ENCODE measurements at places on chromosomes 6 and 20.
A peak's percentile ranks its signal among the peaks of the same experiment; 100 is the strongest.

DNA sequence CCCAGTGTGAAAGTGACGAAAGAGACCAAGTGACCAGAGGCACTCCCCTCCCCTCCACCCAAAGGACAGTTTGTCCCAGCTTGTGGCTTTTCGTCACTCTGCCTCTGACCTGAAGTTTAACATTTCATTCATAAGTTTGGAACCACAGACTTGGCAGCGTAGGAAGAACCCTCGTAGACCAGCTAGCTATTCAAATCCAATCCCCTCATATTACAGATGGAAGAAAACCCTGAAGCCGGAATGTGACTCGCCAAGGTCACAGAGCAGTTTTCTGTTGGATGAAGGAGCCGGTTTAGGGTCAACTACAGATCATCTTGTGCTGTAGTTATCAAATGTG lies 3.9 kb upstream of the SYS1 start:
- no peak for DNase-seq

GRCh38 chr20:48685300-48685699 lies 142.5 kb downstream of the PREX1 start:
- DNase-seq = no peak

DNA sequence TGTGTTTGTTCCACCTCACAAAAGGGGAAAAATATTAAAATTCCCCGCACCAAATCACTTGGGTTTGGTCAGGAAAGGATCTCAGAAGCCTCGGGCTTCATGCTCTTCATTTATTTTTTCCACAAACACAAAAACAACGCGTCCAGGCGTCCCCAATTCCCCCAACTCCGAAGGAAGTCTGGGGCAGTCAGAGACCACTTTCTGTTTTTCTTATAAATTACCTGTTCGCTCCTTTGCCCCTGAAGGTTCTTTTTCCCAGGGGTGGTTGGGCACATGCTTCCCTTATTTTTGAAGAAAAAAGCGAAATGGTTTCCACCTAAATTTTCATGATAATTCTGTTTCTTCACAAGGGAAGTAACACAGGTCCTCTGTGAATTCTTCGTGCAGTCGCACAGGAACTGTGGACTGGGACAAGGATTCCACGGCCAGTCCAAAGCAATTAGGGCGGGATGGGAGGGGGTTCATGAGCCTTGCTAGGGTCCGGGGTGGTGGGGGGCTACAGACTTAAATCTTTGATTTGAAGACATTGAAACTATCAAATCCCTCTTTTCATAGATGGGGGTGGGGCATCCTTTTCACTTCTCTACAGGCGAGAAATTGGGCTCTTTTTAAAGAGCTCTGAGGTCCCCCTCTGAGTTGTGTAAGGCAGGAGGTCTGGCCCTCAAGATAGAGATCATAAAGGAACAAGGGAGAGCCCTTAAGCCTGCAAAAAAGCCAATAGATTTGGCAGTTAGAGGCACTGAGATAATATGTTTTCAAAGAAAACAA lies 30.5 kb upstream of the HFE start:
- no peak for DNase-seq

GRCh38 chr6:15631432-15631831 lies 31.4 kb downstream of the DTNBP1 start:
- DNase-seq = peak; percentile 21

GRCh38 chr6:139027620-139028182 lies 844 bp upstream of the ABRACL start:
- no peak for DNase-seq

- DNase-seq = no peak
Measured at GRCh38 chr6:47106721-47107197, 64.6 kb upstream of the ADGRF1 start.

- DNase-seq = no peak
Measured at GRCh38 chr6:23547851-23548250, 578.2 kb upstream of the NRSN1 start.

- no peak for DNase-seq
Measured at GRCh38 chr6:156437121-156437879, 339.9 kb upstream of the ARID1B start.

DNA sequence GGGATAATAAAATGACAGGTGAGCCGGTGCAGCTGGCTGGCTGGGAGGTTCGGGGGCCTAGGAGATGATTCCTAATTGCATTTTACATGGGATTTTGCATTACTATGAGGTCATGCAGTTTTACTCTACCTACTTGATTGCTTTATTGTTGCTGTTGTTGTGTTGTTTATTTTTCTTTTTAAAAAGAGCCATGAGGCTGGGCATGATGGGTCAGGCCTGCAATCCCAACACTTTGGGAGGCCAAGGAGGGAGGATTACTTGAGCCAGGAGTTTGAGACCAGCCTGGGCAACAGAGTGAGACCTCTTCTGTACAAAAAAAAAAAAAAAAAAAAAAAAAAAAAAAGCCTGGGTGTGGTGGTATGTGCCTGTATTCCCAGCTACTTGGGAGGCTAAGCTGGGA lies 104.8 kb downstream of the GJA1 start:
- DNase-seq = no peak

- no peak for DNase-seq
Measured at GRCh38 chr6:74879976-74880375, 325.9 kb downstream of the COL12A1 start.

GRCh38 chr6:167211881-167212712 lies 54.3 kb upstream of the GPR31 start:
- no peak for DNase-seq

DNA sequence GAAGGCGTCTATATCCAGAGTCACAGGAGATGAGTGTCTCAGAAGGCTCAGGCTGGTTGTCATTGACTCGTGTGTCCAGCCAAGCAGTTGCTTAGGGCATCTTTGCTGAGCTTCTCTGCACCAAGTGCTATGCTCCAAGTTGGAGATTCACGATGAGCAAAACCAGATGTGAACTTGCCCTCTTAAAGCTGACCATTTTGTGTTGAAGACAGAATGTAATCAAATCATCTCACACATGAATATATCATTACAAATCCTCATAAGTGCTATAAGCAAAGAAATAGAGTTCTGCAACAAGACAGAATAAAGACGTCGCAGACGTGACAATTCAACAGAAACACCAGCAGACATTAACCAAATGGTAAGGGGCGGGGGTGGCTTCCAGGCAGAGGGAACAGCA lies 103.9 kb downstream of the ALDH8A1 start:
- no peak for DNase-seq

- DNase-seq = no peak
Measured at GRCh38 chr6:39416026-39416425, 93.5 kb upstream of the KCNK16 start.

DNA sequence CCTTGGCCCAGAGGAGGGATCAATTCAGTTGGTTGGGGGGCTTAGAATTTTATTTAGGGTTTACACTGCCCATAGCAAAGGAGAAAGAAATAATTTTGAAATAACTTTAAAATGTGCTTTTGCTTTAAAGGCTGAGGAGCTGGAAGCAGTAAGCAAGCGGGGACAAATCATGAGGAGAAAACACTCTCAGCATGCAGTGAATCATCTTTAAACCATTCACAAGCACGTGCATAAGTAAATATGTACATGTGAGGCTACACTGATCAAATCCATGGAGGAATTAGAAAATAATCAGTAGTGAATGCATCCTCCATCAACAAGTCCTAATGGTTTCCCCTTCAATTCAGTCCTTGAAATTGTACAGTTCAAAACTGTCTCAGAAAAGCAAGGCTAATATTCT lies 181.0 kb downstream of the MTFR2 start:
- DNase-seq = no peak

DNA sequence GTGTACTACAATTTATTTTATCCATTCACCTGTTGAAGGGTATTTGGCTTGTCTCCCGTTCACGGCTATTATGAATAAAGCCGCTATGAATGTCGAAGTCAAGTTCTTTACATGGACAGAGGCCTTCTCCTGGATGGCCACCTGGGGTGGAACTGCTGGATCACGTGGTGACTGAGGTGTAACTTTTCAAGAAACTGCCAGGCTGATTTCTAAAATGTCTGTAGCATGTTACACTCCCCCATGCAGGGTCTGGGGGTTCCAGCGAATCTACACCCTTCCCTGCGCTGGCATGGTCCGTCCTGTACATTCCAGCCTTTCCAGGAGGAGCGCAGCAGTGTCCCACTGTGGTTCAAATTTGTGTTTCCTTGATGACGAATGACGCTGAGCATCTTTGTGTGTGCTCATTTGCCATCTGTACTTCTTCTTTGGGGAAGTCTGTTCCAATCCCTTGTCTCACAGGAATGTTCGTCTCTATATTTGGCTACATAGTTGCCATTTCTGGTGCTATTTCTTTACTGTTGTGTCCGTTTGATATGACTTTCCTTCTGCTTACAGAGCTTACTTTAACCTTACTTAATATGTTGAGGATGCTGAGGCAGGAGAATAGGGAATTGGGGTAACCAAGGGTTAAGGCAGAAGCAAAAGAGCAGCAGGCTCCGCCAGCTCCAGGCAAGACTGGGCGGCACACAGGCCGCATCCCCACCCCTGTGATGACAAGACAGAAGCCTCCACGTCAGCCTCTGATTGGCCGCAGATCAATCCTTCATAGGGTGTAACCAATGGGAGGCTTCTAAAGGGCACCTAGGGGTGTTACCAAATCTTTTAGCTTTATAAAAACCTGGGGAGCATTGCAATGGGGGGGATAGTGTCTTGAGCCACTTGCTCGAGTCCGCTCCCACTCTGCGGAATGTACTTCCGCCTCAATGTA lies 106.6 kb downstream of the TAF4 start:
- no peak for DNase-seq

DNA sequence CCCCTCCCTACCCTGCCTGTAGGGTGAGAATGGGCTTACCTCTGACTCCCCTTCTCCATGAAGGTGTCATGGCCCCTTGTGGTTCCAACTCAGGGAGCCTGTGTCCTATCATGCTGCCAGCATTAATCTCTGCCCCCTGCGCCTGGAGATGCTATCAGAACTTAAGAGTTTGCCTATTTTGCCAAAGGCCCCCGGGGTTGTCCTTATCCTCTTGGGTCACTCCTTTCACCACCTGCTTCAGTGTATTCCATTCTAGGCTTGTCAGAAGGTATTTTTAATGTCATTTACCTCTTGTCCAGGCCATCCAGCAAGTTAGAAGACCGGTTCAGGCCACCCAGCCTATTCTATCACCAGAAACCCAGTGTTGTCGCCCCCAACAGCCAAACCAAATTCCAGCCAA lies 10.5 kb downstream of the RRBP1 start:
- DNase-seq = no peak

DNA sequence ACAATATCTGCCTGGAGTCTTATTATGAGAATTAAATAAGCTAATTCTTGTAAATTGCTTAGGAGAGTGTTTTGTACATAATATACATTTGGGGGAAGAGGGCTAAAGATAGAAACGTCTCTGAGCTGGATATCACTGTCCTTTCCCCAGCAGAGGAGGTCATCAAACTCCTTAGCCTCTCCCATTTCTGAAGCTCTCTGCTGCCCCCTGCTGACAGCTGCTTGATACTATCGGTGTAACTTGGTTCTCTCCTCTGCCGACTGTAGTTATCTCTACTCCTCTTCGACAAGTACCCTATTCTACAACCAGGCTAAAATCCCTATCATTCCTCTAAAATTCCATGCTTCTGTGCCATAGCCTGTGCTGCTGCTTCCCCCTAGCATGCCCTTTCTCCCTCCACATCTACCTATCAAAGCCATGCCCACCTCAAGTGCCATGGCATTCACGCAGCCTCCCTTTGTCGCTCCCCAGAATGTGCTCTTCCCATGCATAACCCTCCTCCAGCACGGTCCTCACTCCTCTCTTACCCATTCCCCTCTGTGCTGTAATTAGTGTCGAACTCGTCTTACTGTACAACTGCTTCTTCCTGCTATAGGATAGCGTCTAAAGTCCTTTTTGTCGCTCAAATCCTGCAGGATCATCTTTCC lies 101.2 kb downstream of the EPM2A start:
- peak; percentile 63 for DNase-seq

GRCh38 chr6:47674673-47675072 lies 23.7 kb upstream of the ADGRF4 start:
- DNase-seq = no peak

GRCh38 chr20:63006540-63007359 lies at the start of gene BHLHE23:
TSS of gene BHLHE23 (minus strand) at chr20:63006964. CDS start at chr20:63006774, 190 bp downstream.
- DNase-seq = no peak

DNA sequence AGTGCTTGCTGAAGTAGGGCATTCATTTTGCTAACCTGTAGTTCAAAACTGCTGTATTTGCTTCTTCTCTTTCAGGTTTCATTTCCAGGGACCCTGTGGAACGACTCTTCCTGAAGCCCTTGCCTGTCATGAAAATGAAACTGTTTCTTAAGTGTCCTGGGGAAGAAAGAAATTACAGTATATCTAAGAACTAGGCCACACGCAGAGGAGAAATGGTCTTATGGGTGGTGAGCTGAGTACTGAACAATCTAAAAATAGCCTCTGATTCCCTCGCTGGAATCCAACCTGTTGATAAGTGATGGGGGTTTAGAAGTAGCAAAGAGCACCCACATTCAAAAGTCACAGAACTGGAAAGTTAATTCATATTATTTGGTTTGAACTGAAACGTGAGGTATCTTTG lies 3.4 kb upstream of the NOL7 start:
- DNase-seq = no peak

DNA sequence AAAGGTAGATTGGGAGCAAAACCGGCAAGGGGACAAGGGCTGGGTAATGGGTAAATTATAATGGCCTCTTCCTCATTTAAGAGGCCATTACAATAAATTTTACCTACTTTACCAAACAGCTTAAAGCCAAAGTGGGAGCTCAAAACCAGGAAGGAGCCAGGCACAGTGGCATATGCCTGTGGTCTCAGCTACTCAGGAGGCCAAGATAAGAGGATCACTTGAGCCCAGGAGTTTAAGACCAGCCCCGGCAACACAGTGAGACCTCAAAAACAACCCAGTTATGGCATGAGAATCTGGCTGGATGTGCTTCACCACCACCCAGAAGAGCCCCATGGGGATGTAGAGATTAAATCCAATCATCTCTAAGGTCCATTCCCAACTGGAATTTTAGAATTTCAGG lies 52.9 kb upstream of the TAF8 start:
- DNase-seq = no peak

- DNase-seq = no peak
Measured at GRCh38 chr20:14716351-14716801, 379.0 kb upstream of the FLRT3 start.

DNA sequence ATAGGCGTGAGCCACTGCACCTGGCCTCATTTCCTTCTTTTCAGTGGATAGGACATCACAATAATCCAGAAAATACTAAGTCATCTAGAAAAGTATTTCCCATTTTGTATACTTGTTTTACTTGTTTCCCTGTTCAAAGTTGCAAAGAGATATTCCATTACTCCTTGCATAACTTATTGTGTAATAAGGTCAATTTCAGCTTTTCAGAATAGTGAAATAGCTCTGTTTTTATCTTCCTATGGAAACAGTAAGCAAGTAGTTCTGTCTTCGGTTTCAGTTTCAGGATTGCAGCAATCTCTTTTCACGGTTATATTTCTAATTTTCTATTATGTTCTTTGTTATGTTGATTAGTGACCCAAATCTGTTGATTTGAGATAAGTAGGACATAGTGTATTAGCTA lies 6.0 kb downstream of the STX11 start:
- DNase-seq = no peak

- DNase-seq = no peak
Measured at GRCh38 chr20:33337119-33337518, 54.1 kb downstream of the BPIFB1 start.
